Ureter (tissue), 1 donor: ENCODE measurements at places on chromosomes 16 and 17. TPM values are rescaled to one million over a fixed set of nuclear protein-coding genes. Genes with fewer than 3 reads are reported as not detected.

The CCDC40 gene
- total RNA-seq, result 12.4 TPM

The HASPIN gene
- total RNA-seq, result 0.31 TPM

The MEOX1 gene
- 9.8 TPM for total RNA-seq

The KIF1C gene
- total RNA-seq, result 141 TPM

The SLC12A3 gene
- total RNA-seq, result not detected

The TBC1D3C gene
- not detected for total RNA-seq
